ENCODE measurements at places on chromosomes 12 and 14. TPM values are rescaled to one million over a fixed set of nuclear protein-coding genes. Genes with fewer than 3 reads are reported as not detected.

ESPL1 gene
- total RNA-seq = 85.6 TPM

SALL2 gene
- 0.83 TPM for total RNA-seq

REP15 gene
- total RNA-seq = 1.6 TPM

USP30 gene
- 6.3 TPM for total RNA-seq

MIP gene
- not detected for total RNA-seq

LETMD1 gene
- total RNA-seq = 19.1 TPM

FOXM1 gene
- 11.0 TPM for total RNA-seq

DCD gene
- not detected for total RNA-seq

METTL25 gene
- total RNA-seq = 8.6 TPM

MOK gene
- 6.5 TPM for total RNA-seq

CAMKK2 gene
- 32.6 TPM for total RNA-seq

DNA sequence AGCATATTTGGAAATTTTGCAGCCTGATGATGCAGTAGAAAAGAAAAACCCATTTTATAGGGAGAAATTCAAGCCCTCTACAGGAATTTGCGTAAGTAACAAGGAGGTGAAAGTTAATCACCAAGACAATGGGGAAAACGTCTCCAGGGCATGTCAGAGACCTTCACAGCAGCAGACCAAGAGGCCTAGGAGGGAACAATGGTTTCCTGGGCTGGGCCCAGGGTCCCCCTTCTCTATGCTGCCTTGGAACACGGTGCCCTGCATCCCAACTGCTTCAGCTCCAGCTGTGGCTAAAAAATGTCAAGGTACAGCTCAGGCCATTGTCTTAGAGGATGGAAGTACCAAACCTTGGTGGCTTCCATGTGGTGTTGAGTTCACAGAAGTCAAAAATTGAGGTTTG lies 6.5 kb upstream of the KRT6C start:
- DNase-seq = no peak

DNA sequence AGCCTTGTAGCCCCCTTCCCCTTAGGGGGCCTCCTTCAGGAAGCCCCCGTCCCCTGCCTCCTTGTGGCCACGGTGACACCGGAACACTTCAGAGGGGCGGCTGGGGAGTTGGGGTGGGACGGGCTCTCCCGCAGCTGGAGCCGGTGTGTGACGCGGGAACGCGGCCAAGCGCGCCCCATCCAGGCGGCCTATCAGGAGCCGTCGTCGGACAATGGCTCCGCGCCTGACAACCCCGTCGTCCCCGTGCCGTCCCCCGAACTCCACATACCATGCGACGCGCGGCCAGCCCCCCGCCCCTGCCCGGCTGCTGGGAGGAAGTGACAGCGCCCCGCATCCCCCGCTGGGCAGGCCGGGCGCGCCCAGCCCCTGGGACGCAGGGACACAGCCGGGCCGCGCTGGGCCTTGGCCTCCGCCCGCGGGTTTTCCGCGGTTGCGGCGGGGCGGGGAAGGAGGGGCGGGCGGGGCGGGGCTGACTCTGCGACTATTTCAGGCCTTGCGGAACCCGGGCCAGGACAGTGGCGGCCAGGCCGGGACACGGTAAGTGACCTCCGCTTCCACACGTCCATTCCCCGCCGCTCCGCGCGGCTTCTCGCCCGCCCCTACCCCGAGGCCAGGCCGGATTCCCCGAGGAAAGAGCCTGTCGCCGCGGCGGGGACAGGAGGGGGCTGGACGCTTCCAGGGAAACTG lies at the start of gene TNFAIP2:
Gene TNFAIP2 (plus strand): TSS at position 515 of the 687 bp plus-strand sequence. CDS start 2,997 bp downstream, outside the sequence.
- DNase-seq = no peak

DNA sequence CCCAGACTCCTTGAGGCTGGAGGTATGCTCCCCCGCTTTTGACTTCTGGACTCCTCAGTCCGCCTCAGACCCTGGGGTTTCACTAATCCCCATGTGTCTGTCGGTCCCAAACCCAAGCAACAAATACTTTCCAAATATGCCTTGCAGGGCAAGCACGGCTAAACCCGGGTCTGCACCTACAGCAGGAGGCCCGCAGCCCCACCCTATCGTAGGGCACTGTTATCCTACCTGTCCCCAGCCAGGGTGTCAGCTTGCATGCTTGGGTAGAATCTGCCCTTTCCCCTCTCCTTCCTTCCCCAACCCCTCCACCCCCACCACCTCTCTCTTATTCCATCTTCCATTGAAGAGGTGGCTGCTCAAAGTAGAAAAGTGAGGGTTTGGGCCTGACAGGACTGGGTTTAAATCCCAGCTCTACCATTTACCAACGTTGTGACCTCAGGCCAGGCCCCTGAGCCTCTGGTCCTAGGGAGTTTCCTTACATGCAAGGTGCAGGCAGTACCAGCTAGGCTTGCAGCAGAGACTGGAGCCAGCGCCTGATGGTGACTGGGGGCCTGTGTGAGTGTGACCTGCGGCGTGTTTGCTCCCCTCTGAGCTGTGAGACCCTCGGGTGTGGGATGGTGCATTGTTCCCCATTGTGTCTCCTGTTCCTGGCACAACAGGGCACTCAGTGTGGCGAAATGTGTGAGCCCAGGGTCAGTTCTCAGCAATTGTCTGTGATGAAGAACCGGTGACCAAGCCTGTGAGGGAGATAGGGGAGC lies 11.2 kb upstream of the EML1 start:
- DNase-seq = no peak

- no peak for DNase-seq
Observed at GRCh38 chr12:122204167-122205052, 901 bp downstream of the B3GNT4 start.

- DNase-seq = no peak
Observed at GRCh38 chr14:23665302-23666016, 29.3 kb downstream of the DHRS2 start.

- DNase-seq = no peak
Observed at GRCh38 chr14:105378873-105379685, 19.3 kb upstream of the TEX22 start.

DNA sequence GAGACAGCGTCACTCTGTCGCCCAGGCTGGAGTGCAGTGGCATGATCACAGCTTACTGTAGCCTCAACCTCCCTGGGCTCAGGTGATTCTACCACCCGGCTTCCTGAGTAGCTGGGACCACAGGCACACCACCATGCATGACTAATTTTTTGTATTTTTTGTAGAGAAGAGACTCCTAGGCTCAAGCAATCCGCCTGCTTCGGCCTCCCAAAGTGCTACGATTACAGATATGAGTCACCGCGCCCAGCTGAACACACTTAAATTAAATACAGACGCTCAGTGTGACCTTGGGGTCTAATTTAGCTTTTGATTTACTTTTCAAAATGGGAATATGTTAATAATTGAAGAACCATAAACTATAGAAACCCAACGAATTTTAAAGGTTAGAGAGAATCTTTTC lies 77.2 kb downstream of the C2CD5 start:
- no peak for DNase-seq

DNA sequence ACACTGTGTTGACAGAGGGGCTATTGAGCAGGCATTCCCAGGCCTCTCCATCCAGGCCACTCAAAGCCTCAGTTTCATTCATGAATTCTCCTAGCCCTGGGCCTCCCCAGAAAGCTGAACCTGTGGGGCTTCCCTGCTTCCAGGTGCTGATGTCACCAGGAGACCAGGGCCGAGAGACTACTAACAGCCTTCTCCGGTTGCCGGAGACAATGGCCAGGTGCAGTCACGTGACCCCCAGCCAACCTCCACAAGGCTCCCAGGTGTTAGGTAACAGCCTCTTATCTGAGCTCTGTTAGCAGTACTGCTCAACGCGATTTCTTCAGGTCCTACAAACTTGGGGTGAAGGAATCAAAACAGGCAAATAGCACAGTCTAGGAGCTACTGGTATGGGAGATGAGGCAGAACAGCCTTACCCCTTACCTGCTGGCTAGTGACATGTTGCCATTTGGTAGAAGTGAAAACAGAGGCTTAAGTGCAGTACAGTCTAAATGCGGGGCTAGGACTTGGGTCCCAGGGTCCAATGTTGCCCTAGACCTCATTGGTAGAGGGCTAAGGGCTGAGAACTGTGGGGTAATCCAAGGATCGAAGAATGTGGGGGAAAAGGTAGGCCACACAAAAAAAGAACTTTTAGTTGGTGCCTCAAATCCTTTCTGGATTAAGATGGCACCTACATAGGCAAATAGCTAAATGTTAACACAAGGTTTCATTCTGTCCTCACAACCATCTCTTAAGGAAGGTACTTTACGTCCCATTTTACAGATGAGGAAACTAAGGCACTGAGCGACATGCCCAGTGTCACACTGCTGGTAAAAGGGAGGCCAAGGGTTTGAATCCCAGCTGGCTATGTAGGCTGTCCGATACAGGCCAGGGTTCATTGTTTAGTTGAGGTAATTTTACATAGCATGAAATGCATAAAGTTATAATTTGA lies 3.8 kb downstream of the CCDC88C start:
- no peak for DNase-seq

DNA sequence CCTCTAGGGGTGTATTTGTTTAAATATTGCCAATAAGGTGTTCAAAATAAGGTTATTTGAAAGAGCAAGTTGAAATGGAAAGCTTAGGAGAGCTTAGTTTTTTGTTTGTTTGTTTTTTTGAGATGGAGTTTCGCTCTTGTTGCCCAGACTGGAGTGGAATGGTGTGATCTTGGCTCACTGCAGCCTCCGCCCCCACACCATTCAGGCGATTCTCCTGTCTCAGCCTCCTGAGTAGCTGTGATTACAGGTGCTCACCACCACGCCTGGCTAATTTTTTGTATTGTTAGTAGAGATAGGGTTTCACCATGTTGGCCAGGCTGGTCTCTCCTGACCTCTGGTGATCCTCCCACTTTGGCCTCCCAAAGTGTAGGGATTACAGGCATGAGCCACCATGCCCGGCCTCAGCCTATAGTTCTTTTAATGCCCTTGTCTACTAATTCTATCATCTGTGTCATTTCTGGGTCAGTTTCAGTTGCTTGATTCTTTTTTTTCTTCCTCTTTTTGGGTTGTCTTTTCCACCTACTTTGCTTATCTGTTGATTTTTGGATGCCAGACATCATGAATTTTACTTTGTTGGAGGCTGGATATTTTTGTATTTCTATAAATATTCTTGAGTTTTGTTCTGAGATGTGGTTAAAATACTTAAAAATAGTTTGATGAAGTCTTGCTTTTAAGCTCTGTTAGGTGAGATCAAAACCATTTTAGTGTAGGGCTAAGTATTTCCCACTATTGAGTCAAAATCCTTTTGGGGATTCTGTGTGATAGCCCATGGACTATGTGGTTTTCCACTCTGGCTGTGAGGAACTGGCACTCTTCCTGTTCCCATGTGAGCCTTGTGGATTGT lies 18.7 kb downstream of the RCOR1 start:
- no peak for DNase-seq

GRCh38 chr12:129119537-129119936 lies 266.3 kb downstream of the GLT1D1 start:
- DNase-seq = no peak

DNA sequence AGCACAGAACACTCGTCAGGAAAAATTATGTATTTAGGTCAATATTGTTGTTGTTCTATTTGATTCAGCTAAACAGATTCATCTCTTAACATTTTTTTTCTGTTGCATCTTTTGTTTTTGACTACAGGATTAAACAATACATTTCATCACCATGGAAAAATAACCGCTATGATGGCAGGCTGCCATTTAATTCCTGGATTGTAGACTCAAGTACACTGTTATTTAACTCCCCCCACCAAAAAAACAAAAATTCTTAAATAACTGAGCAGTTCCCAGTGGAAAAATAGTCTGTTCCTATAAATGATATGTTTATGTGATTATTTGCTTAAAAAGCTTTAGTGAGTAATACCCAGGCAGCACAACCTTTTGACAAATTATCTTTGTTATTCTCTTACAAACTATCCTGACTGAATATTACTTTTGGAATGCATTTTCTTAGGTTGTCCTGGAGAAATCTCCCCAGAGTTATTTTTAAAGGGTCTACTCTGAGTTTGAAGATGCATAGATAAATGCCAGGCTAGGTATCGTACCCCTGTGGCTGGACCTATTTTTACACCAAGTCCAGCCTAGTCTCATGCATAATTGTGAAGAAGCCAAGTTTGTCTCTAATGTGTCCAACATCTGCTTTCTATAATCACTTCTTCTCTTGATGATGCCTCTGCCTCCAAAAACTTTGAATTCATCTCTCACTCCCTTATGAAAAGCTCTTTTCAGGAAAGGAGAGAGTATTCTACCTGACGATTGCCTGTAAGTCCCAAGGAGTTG lies 3.7 kb downstream of the KERA start:
- no peak for DNase-seq

DNA sequence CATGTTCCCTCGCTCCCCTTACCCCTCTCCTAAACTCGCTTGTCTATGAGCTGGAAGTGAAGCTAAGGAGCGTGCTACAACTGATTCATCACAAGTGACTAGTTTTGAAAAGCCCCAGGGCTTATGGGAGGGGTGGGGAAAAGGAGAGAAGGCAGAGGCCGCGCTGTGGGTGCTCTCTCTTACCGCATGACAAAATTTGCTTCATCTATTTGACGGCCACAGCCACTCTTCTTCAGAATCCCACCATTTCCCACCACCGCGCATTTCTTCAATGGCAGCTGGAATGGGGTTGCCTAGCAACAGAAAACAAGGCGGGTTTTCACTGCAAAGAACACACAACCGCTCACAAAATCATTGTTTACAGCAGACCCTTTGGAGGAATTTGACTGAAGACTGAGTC lies 79.4 kb downstream of the ST8SIA1 start:
- no peak for DNase-seq

GRCh38 chr14:76956316-76957090 lies 72.0 kb downstream of the IRF2BPL start:
- DNase-seq = peak; percentile 72

DNA sequence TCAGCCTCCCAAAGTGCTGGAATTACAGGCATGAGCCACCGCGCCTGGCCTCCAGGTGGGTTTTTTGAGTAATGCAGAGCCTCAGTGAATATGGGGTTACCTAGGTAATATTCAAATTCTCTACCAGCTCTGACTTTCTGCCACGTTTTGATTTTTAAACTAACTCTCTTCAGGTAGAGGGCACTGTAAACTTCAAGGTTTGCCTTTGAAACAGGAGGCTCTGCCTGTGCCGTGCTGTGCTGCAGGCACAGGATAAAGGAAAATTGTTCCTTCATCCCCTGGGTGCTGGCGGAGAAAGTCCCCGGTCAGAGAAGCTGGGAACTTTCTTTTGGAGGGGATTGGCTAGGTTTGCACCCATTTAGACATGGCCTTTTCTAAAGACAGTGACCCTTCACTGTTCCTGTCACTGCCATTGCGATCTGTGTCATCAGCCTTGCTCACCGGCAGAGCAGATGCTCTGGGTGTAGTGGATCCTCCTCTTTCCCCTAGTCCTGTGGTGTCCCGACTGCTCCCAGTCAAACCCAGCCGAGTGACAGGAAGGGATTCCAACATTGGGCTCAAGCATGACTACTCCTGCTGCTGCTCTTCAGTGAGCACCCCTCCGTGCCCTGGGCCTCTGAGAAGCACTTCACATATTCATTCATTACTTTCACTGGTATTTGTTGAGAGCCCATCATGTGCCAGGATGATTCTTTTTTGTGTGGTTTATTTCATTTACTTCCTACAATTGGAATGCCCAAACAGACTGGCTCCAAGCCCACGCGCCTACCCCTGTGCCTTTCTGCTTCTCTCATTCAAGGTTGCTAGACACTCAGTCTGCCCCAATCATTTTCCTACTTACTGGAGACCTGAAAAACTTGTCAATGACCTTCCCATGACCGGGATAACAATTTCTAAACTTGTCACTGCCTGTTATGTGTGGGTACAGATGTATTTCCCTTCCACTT lies 103.6 kb downstream of the TMEM30B start:
- no peak for DNase-seq
